Suprapubic skin (tissue), 4 donors: ENCODE measurements at places on chromosomes 4 and X. TPM values are rescaled to one million over a fixed set of nuclear protein-coding genes. Genes with fewer than 3 reads are reported as not detected.

The F11 gene
- not detected for total RNA-seq

The CENPE gene
- total RNA-seq, result 2.3 TPM

The CXCL8 gene
- not detected for total RNA-seq

The BEX5 gene
- 1.7 TPM for total RNA-seq

The GLA gene
- 17.5 TPM for total RNA-seq
